Vagina (tissue), 2 donors: ENCODE measurements at places on chromosomes 12 and 14.

- DNase-seq = no peak
These were observed 30.5 kb downstream of the EP400 start for GRCh38 chr12:131980263-131980662.

DNA sequence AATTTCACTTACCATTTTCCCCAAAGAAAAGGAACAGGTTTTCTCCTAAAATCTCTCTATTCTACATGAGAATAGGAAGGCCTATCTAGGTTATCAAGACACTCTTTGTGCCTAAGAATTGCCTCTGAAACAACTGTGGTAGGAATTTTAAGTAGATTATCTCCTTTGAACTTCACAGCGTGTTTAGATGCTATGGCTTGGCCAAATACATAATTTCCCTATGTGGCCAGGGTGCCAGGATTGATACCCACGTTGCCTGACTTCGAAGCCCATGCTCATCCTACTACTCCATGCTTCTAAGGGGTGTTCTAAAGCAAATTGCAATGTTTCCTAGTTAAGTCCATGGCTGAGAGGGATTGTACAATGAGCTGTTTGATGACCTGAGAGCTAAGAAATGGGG is 241.5 kb upstream of the FBXO33 start:
- no peak for DNase-seq

DNA sequence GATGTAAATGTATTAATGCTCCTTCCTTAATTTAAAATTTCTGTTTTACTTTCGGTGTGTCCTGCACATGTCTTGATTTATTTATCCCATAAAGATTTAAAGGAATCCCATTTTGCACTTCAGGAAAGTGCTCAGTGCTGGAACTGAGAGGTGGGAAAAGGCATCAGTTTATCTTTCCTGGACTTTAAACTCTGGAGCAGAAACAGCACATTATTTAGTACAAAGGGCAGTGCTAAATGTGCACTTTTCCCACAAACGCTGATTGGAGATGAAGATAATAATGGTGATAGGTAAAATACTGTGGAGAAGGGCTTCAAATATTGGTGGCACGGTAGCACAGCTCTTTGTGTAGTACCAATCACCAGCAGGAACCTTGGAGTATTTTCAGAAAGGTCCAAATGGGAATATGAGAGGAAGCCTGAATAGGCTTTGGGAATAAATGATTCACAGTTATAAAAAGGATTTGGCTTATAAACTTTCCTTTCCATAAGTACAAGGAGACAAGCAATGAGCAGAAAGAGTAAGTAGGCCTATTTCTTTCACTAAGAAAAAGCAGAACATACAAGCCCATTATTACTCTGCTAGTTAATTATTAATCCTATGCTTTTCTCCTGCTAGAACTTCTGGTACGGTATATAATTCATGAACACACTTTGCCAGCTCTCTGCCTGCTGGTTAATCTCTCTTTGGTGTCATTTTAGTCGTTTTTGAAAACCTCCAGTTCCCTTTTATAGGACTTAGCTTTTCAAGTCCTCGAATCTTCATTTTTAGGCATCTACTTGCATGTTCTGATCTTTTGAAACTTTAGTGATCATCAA is 58.3 kb downstream of the SLC15A5 start:
- no peak for DNase-seq

DNA sequence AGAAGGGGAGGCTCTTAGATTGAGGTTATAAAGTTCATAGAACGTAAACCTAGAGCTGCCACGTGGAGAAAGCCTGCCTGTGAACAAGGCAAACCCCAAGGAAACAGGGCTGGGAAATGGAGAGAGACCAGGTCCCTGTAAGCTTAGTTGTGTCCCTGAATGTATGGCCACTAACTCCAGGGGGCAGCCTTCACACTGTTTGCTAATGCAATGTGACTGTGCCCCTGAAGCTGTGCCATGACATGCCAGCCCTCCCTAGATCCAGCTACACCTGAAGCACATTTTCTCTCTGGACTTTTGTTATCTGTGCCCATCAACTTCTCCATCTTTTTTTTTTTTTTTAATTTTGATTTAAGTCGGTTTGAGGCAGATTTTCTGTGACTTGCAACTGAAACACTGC is 60.6 kb upstream of the TMCC3 start:
- no peak for DNase-seq

GRCh38 chr12:4252601-4253000 is 21.0 kb upstream of the CCND2 start:
- DNase-seq = no peak

DNA sequence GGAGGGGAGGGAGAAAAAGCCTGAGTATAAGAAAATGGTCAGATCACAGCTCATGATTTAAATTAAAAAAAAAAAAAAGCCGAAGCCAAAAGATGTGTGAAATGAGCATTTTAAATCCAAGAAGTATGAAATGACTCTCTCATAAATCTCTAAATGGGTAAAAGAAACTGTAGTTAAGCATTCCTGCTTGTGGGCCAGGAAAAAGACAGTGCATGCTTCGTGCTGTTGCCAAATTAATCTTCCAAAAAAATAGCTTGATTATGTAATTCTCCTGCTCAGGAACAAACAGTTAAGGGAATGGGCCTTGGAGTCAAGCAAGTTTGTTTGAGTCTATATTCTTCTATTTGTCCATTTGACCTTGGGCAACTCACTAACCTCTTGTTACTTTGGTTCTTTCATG is 325.4 kb upstream of the SEL1L start:
- DNase-seq = no peak

- DNase-seq = no peak
These were observed 112.4 kb downstream of the APAF1 start for GRCh38 chr12:98757455-98757854.

DNA sequence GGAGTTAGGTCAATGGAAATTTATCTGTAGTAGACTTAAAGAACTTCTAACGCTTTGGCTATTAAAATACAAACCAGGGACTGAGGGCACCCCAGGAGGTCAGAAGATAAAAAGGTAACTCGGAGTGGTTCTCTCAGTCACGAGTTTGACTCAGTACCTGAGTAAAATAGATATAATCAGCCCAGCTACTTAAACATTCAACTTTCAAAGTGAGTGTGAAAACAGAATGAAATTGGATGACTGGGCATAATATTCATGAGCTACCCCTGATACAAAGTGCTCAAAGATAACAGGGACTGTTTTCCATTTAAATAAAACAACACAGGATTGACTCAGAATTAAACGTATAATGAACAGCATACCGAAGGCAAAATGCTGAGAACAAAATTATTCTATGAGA is 75.0 kb downstream of the FOXN3 start:
- DNase-seq = no peak

DNA sequence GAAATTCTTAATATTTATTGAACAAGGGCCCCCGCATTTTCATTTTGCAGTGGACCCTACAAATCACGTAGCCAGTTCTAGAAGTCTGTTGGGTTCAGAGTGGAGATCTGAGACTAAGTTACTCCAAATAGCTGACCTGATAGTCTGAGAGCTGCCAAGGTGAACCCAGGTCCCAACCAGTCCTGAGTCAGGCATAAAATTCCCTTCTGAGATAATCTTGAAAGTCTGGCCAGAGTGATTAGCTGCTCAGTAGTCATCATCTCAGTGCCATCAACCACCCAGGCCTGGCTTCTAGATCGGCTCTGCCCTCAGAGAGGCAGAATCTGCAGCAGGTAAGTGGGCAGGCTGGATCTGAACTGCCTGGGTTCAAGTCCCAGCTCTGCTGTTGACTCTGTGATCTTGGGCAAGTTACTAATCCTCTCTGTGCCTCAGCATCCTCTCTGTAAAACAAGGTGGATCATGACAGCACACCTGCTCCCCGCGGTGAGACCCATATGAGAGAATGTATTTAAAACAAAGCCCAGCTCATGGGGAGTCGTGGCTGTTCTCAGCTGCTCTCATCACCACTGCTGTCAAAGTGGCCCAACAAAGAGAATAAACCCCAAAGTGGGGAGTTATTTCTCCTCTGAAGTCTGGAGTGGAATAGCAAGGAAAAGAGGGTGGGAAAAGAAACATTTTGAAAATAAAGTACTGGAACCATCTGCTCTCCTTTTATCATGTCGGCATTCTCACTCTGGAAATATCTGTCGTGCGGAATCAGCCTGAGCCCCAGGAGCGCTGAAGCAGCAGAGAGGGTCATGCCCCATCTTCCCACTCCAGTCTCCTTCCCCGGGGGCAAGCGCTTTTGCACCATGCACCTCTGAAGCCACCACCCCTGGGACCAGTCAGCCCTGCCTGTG is 193.3 kb downstream of the DPF3 start:
- DNase-seq = no peak

GRCh38 chr14:91163316-91163715 is 49.4 kb downstream of the DGLUCY start:
- DNase-seq = no peak

- DNase-seq = no peak
These were observed 72.7 kb downstream of the WDR20 start for GRCh38 chr14:102212356-102212755.

DNA sequence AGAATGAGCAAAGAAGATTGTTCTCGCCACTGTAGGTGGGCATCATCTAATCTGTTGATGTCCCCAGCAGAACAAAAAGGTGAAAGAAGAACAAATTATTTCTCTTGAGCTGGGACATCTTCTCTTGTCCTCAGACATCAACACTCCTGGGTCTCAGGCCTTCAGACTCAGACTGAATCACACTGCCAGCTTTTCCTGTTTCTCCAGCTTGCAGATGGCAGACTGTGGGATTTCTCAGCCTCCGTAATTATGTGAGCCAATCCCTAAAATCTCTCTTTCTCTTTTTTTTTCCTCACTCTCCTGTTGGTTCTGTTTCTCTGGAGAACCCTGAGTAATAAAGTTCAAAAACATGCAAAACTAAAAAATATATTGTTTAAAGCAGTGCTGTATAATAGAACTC is 3.7 kb upstream of the TMPRSS12 start:
- DNase-seq = no peak

DNA sequence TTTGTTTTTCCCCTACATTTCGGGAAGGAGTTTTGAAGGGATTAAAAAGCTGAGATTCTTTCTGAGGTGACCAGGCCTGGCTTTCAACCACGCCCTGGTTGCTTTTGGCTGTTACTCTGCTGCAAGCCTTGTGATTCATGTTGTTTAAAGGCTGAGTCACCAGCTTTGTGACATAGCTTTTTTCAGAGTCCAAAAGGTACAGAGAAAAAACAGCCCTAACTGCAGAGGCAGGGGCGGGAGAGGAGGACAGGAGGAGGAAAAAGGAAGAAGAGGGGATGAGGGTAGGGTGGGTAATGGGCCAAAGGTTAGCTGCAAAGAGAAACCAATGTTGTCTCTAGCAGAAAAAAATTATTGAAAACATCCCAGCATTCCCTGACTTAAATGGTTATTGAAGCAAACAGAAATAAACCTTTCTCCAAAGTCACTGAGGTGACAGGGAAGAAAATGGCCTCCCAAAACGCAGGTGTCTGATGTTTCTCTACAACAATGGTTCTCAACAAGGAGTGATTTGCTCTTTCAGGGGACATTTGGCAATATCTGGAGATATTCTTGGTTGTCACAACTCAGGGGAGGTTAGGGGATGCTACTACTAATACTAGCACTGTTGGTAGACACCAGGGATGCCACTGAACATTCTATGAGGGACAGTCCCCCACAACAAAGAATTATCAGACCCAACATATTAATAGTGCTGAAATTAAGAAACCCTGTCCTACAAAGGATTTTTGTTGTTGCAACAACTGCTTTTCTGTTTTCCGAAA is 2.1 kb upstream of the UBC start:
- DNase-seq = peak; percentile 94

DNA sequence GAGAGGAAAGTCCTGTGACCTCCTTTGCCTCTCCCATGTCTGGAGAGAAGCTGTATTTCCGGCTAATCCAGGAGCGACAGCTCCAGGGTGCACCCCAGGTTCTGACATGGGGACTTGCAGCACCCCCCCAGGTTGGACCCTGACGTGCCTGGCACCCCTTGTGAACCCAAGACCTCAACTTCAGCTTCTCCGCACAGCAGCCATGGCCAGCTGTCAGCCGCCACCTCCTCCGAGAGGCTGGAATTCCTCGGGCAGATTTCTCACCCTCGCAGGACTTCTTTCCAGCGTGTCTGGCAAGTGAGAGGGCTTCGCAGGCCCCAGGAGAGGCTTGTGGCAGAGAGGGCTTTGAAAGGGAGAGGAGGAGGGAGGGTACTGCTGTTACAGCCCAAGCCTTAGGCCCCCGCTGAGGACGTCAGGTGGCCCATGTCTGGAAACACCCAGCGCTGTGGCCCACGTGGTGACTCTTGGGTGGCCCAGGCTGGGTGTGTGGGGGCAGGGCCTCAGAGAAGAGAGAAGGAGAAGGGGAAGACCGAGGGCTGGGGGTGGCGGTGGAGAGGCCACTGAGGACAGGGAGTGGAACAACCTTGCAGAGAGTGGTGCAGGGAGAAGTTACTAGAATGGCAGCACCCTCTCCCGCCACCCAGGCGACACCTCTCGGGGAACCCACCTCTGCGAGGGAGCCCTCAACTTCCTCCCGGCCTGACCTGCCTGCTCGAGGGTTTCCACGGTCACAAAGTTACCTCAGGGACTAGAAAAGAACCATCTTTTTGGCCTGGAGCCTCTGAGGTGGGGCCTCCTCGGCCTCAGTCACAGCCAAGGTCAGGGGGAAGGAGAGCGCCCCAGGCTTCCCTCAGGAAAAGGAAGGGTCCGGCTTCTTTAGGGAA is 11.7 kb upstream of the RPS6KL1 start:
- DNase-seq = no peak

GRCh38 chr14:105440554-105440900 is 20.9 kb downstream of the MTA1 start:
- no peak for DNase-seq

GRCh38 chr14:104306450-104307040 is 168.2 kb downstream of the KIF26A start:
- no peak for DNase-seq

DNA sequence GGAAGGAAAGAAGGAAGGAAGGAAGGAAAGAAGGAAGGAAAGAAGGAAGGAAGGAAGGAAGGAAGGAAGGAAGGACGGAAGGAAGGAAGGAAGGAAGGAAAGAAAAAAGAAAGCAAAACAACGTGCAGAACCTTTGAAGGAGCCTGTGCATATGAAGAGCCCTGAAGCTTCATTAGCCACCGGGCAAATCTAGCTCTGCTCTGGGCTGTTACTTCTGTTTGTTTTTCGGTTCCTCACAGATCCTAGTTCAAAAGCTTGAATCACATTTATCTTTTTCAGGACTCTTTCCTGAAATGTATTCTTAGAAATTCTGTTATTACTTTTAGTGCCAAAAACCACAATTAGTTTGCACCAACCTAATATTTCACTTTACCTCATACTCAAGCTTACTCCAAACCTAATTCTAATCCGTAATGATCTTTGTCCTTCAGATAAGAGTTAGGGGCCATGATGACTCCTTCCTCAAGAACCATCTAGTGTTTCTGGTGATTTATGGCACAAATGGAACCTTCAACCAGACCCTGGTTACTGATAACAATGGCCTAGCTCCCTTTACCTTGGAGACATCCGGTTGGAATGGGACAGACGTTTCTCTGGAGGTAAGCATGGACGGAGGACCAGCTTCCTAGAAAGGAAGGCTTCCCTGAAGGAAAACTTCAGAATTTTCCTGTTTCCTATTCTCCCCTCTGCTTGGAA is 18.7 kb downstream of the A2ML1 start:
- DNase-seq = no peak
